ENCODE measurements at places on chromosomes 7 and 10. TPM values are rescaled to one million over a fixed set of nuclear protein-coding genes. Genes with fewer than 3 reads are reported as not detected.

Gene AP5Z1
- total RNA-seq = 24.6 TPM

Gene SHOC2
- 74.5 TPM for total RNA-seq

Gene IKZF1
- 6.4 TPM for total RNA-seq

Gene CHST15
- total RNA-seq = 42.5 TPM

Gene CUZD1
- total RNA-seq = 0.66 TPM

- DNase-seq = no peak
Observed at GRCh38 chr7:88835147-88835728, 39.7 kb upstream of the TEX47 start.

DNA sequence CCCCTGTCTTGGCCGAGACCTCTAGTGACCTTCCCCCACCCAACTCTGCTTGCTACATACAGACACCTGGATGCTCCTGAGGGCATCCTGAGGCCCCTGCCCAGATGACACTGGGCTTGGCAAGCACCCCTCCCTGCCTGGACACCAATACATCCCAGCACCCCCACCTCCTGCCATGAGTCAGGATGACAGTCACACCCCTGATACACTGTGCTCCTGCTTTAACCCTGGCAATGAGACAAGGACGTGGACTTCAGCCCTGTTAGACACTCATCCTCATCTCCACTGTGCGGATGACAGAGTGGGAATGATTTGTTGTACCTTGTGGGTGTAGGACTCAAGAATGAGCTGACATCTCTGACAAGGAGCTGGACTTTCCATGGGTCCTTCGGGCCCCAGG, 186.3 kb upstream of the ADCY1 start:
- no peak for DNase-seq

DNA sequence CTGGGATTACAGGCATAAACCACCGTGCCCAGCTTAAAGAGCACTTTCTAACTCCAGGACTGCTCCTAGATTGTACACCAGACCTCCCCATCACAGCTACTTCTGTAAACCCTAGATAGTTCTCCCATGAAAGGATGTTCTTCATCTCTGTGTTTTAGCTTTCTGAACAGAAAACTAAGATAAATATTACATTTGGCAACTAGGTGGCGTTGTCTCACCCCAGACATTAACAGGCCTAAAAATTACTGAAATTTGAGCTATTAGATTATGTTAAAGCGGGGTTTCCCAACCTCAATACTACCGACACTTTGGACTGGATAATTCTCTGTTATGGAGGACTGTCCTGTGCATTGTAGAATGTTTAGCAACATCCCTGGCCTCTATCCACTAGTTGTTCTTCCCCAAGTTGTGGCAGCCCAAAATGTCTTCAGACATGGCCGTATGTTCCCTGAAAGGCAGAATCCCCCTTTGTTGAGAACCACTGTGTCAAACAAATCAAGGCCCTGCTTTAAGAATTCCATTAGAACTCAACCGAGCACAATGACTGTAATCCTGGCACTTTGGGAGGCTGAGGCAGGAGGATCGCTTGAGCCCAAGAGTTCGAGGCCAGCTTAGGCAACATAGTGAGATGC, 19.1 kb downstream of the ATOH7 start:
- no peak for DNase-seq

DNA sequence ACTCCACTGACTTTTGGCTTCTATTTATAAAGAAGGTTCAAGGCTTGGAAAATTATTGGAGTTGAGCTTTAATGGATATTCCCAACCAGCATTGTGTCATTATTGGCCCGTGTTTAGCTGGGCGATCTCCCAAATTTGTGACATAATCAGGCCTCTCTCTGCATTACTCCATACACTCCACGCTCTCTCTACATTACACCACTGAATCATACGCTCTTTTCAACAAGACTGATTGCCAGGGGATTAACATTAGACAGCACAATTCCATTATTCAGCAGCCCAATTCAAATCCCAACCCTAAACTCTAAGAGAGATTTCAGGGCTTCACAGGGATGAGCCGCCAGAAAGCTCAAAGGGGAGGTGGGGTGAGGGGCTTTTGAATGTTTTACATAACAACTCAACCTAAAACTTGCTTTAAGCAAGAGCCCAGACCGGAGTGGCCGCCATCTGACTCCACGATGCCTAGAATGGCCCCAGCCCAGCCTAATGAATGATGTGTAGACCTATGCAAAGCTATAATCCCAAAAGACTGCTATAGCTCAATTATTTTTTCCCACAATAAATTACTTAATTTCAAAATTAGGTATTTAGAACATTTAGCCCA, 61.8 kb downstream of the FGFR2 start:
- DNase-seq = no peak

GRCh38 chr7:41037691-41038090, 665.2 kb downstream of the INHBA start:
- DNase-seq = no peak

DNA sequence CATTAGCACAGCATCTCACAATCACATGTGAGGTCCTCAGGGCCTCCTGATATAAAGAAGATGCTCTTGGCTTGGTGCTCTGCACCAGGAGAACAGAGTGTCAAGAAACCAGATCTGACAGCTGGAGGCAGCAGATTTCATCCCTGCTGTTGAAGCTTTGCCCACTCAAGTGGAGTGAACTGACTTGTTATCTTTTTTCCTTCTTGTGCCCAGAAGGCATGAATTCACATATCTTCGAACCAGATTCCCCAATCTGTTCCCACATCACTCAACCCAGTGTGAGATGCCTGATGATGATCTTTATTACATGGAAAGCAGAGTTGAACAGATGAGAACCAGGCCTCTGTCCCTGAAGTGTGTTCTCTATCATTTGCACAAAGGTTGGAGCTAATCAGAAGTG, 521.0 kb downstream of the SORCS1 start:
- no peak for DNase-seq

DNA sequence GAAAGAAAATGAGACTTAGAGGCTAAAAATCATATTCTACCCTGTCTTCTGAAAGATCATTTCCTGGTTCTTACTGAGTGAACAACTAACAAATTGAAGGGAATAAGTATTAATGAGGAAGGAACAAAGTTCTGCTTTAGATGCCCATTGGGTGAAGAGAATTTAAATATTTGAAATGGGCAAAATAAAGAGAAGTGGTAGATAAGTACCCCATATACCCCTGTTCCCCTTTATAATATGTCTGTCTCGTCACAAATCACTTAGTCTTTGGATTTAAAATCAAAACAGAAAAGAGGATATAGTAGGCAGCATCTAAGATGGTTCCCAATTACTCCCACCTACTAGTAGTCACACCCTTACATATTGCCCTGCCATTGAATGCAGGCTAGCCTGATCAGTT, 13.2 kb downstream of the TES start:
- DNase-seq = no peak

DNA sequence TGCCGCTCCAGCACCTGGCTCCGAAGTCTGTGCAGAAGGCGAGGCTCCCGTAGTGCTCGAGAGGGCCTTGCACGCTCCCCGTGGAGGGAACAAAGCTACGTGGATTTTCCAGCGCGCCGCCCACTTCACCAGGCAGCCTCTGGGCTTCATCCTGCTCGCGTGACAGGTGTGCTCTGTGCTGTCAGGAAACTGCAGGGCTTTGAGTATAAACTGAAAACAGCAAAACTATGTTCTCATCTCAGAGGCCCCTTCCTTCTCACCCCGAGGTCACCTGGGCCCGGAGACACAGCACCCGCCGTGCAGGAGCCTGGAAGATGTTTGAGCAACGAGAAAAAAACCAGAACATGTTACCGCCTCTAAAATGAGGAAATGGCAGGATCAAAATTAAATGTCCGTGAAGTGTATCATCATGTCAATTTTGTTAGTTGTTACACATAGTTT, 17.6 kb upstream of the GPR146 start:
- DNase-seq = no peak

DNA sequence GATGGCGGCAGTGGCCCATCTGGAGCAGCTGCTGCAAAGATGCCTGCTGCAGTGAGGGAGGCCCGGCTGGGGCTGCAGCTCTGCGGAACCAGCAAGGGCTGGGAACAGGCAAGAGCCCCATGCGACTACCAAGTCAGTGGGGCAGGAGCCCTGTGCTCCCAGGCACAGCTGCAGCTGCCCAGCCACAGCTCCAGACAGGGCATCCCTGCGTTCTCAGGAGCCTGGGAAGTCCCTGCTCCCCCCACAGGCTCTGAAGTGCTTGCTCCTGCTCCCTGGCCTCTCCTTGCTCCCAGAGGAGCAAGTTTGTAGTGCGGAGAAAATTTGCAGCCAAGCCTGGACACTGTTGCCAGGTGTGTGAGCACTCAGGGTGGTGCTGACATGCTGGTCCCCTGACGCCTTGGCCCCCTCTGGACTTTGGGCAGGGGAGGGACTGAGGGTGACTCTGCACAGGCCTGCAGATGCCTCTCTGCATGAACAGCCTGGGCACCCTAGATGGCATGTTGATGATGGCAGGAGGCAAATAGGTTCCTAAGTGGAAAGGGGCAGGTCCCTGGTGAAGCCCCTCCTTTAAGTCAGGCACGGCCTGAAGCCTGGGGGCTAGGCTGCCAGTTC, 105.6 kb downstream of the LYZL1 start:
- DNase-seq = no peak

GRCh38 chr10:103703941-103704919, 151.1 kb downstream of the SH3PXD2A start:
- no peak for DNase-seq

DNA sequence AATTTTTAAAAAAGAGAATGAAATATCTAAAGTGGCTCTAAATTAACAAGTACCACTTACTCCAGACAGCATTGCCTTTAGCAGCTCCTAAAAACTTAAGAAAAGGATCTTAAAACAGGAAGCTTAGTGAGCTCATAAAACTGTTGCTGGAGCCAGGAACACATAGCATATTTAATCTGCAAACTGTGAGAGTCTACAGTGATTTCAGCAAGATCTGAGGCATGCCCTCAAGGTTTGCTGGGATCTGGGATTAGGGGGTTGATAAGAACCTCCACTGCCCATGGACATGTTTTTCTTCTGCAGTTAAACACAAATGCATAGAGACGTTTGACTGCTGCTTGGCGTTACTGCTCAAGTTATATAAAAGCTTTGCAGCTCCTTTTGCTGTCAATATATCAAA, 3.8 kb downstream of the GLI3 start:
- no peak for DNase-seq

- DNase-seq = no peak
Observed at GRCh38 chr10:119805702-119806230, 66.9 kb downstream of the MCMBP start.

DNA sequence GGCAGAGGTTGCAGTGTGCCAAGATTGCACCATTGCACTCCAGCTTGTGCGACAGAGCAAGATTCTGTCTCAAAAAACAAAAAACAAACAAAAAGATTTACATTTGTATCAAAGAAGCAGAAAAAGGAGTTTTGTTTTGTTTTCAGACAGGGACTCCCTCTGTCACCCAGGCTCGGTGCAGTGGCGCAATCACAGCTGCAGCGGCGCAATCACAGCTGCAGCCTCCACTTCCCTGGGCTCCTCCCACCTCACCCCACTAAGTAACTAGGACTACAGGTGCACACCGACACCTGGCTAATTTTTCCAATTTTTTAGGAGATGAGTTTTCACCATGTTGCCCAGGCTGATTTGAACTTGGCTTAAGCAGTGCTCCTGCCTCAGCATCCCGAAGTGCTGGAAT, 1.8 kb downstream of the ARMC10 start:
- DNase-seq = no peak

GRCh38 chr7:78052112-78052511, 253.5 kb downstream of the PHTF2 start:
- DNase-seq = no peak

All from sigmoid colon (tissue), 7 donors.